Eye (tissue), 1 donor: ENCODE measurements at places on chromosomes 12 and 14.

- peak; percentile 63 for DNase-seq
Measured at GRCh38 chr12:56257491-56258067, 605 bp downstream of the ANKRD52 start.

- no peak for DNase-seq
Measured at GRCh38 chr12:132245521-132246101, 83.8 kb downstream of the GALNT9 start.

DNA sequence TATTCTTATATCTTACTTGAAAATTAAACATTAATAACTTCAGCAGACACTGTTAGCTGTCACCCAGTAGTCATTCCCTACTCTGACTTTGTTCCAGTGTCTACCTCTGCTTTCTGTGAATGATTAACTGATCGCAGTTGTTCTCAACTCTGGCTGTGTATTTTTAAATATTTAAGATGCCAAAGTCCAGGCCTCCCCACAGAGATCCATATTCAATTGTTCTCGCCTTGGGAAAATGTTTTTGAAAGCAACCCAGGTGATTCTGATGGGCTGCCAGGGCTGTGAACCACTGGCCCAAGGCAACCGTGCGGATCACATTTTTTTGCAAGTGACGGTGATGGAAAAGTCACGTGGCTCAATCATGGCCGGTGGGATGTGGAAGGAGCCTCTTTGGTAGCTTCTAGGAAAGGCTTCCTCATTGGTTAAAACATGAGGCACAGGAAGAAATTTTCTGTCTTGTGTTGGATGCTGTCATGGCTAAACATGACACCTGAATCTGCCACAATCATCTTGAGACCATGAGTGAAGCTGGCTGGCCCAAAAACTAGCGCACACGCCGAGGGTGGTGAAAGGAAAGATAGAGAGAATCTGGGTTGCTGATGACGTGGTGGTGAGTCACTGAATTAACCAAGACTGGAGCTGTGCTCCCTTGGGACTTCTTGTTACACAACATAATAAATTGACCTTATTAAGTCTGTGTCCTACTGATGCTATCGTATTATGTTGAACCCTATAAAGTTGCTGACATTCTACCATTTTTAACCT, 37.2 kb downstream of the RDH12 start:
- DNase-seq = no peak

DNA sequence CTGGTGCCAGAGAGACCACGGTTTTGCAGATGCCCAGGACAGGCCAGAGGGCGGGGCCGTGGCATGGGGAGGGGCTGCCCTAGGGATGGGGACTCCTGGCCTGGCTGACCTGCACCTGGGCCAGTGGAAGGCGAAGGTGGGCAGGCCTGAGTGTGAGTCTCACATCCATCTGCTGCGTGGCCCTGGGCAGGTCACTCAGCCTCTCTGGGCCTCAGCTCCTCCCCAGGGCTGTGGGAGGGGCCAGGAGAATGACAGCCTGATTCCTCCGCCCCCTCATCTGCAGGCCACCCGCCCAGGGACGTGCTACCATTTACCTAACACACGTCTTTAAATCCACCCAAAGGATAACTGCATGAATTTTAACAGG, 90.9 kb downstream of the GALNT9 start:
- DNase-seq = no peak

DNA sequence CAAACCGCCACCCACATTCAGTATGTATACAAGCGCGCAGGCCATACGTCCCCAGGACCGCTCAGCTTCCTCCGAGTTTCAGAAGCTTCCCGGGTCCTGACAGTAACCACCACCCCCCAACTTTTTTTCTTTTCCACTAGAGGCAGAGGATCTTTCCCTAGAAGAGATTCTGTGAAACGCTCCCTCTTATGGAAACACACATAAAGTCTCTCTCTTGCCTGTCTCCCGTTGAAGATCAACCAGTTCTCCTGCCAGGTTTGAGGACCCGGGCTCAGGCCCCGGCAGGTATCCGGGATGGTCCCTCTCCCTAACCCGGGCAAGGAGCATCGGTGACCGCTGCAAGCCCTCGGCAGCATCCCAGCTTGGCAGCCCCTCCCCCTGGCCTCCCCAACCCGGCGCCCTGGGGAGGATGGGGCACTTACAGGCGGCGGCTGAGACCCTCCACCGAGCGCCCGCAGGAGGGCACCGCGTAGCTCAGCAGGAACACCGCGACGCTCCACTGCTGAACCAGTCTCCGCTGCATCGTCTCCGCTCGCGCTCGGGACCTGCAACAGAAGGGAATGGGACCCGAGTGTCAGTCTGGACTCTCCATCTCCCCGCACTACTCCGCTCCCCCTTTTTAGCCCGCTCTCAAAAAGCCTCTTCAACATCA, 3.4 kb downstream of the PTHLH start:
- DNase-seq = peak; percentile 64

DNA sequence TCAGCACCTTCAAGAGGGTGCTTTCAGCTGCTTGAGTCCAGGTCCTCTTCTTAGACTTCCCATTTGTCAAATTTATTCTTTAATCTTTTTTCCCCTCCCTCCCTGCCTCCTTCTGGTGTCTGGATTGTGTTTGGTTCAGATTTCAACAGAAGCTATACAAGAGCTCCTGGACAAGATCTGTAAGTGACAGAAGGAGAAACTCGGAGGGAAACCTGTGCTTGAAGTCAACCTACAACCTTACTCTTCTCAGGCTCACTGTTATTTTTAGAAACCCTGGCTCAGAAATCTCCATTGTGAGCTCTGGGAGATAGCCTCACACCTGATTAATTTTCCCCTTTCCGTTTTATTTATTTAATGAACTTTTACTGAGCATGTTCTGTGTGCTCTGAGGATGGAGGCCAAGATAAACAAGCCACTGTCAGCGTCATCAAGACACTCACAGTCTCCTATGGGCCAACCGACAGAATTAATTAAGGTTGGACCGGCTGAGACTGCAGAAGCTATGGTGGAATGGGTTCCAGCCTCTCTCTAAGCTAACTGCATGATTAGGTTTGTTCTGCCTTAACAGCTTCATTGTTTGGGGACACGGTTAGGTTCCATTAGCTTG, 13.5 kb downstream of the PDE1B start:
- peak; percentile 42 for DNase-seq

DNA sequence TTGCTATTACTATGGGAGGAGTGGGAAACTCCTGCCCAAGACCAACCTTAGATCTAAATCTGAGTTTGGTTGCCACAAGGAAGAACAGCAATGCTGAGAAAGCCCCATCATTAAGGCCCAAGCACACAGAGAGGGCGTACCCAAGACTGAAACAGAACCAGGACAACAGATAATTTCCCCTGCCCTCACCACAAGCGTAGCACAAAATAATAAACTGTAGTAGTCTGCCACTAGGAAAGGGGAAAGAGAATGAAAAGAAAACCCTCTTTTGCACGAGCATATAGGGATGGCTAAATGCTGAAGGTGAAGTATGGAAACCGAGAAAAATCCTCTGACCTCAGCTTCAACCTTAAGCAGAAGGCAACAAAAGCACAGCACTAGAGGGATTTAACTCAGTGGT, 76.5 kb upstream of the DHRS4 start:
- no peak for DNase-seq

DNA sequence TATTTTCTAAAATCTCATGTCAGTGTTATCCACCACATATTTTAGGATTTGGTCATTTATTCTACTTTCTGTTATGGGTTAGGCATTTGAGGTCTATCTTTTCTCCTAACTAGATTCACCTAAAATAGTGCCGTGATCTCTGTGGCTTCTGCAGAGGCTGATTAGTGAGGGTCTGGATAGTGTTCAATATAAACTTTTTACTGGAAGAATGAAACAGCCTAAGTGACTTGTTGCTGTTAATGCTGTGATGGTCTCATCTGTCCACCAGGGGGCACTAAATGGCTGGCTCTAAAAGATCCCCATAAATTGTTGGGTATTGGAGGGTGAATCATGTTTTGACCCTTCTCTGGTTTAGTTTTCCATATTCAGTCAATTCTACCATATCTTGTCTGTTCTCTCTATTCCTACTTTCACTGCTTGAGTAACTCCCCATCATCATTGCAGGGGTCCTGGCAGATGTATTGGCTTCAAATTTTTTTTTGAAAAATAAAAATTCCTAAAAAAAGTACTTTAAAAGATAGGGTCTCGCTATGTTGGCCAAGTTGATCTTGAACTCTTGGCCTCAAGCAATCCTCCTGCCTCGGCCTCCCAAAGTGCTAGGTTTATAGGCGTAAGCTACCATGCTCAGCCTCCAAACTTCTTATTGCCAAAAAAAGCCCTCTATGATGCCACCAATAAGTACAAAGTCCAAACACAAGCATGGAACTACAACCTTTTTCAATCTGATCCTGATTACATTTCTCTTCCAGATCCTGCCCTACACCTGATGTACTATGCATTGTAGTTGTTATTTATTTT, 6.9 kb downstream of the PABPN1 start:
- peak; percentile 94 for DNase-seq

DNA sequence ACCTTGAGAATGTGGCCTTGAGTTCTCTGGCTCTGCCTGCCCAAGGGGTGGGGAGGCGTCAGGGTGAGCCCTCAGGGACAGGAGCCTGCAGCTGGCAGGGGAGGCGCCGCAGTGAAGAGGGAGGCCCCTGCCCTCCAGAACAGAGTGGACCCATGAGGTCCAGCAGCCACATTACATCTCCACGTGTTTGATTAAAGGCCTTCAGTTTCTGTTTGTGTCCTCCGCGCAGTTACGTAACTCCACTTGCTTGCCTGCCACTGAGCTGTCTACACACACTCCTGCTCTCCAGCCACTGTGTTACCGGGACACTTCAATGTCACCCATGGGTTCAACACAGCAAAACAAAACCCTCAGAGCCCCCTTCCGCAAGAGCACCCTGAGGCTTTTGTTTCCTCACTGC, 70.4 kb downstream of the CHGA start:
- no peak for DNase-seq

DNA sequence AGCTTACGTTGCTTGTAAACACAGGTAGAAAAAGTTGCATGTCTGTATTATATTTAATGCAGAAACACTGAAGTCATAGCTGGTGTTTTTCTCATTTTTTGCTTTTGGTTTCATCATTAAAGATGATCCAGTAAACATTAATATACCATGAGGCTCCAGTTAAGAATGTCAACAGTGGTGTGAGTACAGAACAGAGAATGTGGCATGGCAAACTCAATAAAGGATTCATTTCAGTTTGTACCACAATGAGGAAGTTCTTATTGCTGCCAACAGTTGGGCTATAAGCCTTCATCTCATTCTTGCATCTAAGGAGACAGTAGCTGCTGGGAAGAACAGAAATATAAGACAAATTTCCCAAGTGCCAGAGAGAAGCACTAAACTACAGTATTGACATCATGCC, 72.1 kb upstream of the ST8SIA1 start:
- no peak for DNase-seq

DNA sequence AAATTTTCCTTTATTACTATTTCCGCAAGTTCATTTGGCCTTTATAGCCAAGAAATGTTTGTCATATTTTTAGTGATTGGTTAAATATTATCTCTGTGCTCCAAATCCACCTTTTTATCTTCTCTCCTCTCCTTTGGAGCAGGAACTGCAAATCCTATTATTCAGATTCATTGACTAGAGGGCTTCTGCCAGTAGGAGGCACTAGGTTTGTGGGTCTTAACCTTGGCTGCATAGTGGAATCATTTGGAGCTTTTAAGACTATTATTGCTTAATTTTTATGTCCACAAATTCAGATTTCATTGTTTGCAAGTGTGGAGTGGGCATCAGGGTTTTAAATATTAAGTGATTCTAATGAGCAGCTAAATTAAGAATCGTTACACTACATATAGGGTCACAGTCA, 75.3 kb upstream of the SYT10 start:
- DNase-seq = no peak

DNA sequence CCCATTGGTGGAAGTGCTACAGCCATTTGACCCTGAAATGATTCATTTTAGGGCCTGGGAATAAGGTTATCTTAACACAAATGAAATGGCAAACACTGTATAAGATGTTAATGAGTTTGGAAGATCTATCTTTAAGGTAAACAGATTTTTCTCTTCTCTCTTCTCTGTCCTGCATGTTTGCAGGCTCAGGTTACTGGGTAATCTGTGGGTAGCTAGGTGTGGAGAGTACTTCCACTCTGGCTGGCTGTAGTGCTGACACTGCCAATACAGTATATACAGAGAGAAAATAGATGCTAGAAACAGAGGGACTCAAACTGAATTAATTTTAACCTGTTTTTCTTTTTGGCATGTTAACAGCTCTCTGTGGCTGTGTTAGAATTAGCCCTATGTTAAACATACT, 84.6 kb downstream of the SLC38A6 start:
- DNase-seq = no peak

DNA sequence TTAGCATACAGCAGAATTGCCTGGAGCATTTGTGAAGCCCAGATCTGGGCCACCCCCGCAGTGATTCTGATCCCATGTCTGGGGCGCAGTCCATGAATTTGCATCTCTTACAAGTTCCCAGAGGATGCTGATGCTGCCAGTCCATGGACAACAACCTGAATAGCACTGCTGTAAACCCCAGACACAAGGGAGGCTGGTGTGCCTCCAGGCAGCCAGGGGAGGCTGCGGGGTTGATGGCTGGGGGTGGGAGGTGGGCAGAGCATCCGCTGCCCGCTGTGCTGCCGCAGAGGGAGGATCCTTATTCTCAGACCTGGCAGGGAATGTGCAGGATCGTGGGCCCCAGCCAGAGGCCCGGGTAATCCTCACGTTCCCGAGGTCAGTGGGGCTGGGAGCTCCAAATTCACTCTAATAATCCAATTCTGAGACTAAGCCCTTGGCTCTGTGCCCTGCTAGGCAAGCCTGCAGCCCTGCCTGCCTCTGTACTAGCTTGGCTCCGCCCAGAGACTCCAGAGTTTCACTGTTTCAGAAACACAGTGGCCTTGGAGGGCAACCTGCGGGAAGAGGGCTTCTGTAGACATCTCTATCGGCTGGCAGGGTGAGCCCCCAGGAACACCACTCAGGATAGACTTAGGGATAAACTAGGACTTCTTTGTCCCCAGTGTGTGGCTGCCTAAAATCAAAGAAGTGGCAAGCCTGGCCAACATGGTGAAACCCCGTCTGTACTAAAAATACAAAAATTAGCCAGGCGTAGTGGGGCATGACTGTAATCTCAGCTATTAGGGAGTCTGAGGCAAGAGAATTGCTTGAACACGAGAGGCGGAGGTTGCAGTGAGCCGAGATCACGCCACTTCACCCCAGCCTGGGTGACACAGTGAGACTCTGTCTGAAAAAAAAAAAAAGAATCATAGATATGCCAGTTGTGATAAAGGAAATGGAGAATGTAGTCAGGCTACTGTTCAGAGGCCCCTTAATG, 17.8 kb upstream of the MLEC start:
- DNase-seq = peak; percentile 78

DNA sequence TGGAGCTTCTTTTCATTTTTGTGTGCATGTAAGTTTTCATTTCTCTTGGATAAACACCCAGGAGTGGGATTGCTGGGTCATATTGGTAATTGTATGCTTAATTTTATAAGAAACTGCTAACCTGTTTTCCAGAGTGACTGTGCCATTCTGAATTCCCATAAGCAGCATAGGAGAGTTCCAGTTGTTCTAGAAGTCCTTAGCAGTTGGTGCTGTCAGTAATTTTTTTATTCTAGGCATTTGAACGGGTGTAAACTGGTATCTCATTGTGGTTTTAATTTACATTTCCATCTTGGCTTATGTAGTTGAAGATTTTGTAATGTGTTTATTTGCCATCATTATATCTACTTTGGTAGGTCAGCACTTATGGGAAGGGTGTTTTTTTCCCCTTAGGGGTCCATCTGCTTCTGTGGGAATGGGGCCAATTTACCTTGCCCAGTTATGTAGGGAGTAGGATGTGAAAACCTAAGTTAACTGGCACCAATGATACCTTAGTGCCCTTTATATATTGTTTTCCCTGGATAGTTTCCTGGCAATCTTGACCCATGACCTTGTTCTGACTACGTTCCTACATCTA, 202.9 kb downstream of the AKAP6 start:
- DNase-seq = no peak

GRCh38 chr12:9760699-9761418, at the start of gene CD69:
CD69 (minus strand) TSS chr12:9760901; CDS start chr12:9760820, 81 bp downstream.
- peak; percentile 50 for DNase-seq
